ENCODE measurements at places on chromosomes 5 and 9.

DNA sequence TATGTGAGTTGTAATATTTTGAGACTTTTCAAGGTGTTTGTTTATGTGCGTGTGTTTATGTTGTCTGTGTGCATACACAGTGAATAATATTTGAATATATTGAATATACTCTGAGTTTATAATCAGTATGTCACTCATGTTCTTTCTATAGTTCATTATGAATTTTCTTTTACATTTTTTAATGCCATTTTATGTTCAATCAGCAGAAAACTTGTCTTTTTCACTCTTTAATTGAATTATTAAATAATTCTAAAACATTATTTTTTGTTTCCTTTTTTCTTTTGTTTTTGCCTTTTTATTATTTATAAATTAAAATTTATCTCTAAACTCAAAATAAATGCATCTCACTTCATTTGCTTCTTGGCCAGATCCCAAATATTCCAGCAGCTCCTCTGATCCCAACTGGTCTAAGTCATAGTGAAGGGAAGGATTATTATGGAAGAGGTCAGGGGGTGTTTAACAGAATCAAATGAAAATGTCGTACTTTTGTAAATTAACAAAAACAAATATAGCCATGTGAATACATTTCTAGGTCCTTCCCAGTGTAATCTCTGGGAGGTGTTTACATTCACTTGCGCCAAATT, 188.9 kb downstream of the KDM4C start:
- no peak for DNase-seq

DNA sequence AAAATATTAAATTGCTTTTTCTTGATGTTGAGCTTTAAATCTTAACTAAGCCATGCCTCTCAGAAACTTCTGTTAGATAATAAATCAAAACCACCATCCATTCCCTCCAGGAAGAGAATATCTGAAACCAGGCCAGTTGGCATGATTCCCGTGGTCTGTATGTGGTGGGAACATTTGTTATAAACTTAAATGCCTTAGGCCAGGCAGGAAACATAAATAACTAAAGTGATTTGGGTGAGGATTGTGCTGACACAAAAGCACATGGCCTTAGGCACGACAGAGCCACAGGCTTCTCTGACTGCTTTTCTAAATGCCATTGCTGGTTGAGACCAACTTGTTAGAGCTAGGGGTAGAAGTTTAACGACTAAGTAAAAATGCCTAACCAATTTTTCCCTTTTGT, 255.9 kb downstream of the GABRG2 start:
- no peak for DNase-seq

DNA sequence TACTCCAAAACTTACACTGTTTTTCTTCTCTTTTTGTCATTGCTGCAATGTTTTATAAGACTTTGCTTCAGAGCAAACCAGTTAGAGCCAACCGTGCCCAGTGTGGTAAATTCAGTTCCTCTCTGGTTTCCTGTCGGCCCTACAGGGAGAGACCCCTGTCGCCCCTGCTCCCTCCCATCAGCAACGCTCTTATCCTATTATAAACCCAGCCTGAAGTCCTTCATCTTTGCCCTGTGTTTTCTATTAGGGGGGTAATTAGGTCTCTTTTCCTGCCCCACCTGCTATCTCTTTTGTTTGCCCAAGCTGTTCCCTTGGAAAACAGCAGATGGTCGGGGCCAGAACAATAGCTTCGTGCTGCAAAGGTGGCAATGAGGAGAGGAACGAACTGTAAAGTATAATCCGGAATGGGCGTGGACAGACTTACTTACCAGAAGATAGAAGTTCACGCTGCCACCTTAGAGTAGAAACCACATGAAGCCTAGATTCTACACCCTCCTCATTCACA, 21.4 kb upstream of the OTULINL start:
- DNase-seq = no peak

- DNase-seq = no peak
Observed at GRCh38 chr5:157456301-157456700, 3.7 kb upstream of the NIPAL4 start.

- DNase-seq = no peak
Observed at GRCh38 chr5:7179364-7179763, 216.6 kb upstream of the ADCY2 start.

GRCh38 chr5:348726-349125, 27.2 kb downstream of the AHRR start:
- no peak for DNase-seq

DNA sequence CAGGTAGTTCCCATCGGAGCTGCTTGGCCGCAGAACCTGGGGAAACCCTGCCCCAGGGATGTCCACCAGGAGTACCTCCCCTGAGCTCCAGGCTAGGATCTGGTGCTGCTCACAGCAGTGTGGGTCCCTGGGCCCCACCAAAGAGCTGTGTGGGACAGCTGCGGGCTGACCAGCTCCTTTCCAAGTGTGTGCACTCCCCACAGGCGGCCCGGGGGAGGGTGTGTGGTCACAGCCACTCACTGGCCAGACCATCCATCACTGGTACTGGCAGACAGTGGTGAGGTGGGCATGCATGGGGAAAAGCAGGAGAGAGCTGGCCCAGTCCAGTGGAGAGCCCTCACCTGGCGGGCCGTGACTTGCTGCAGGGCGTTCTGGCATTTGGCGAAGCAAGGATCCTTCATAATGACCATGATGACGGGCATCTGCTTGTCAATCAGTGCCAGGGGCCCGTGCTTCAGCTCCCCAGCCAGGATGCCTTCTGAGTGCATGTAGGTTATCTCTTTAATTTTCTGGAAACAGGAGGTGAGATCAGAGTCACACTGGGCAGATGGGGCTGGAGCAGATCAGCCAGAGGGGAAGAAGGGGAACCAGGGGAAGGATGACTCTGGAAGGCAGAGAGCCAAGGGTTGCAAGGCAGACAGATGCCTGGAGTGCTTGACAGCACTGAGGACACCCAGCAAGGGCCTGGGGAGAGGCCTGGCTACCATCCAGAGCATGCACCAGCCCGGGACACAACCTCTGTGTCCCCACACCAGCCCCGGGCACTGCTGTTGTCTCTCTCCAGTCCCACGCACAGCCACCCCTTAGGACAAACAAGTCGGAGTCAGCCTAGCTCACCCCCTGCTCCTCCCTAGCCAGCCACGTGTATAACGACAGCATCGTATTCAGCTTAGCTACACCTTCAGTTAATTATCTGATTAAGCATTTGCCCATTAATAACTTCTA, 12.8 kb upstream of the MAPK9 start:
- DNase-seq = no peak

DNA sequence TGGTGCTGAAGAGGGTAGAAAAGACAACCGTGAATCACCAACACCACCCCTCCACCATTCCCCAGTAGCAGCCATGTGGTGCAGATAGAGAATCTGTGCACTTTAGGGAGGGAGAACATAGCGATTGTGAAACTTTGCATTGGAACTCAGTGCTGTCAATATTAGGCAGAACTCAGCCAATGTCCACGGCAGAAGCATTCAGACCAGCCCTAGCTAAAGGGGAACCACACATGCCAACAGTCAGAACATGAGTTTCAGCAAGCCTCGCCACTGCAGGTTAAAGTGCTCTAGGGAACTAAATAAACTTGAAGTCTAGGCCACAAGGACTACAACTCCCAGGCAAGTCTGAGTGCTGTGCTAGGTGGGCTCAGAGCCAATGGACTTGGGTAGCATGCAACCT, 38.5 kb upstream of the DEPDC1B start:
- DNase-seq = no peak

DNA sequence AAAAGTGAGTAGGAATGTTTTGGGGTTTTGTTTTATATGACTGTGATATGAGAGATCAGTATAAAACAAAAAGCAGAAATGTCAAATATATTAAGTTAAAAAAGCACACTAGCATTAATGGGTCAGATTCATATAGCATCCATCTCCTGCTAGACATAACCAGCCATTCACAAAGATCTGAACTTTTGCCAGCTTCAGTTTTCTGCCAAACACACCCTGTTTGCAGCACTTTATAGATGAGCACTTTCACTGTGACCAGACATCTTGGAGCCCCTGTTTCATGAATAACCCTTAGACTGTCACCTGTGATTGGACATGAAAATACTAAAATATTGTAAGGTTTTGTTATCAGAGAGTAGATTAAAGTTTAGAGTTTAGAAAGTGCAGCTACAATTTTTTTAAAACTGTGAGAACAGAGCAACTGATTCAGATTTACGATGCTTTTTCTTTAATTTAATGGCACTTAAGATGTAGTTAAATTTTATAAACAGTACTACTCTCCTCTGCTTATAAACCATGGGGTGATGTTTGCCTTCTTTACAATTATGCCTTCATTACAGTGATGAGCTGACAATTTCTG, 142.6 kb downstream of the KCTD16 start:
- no peak for DNase-seq

DNA sequence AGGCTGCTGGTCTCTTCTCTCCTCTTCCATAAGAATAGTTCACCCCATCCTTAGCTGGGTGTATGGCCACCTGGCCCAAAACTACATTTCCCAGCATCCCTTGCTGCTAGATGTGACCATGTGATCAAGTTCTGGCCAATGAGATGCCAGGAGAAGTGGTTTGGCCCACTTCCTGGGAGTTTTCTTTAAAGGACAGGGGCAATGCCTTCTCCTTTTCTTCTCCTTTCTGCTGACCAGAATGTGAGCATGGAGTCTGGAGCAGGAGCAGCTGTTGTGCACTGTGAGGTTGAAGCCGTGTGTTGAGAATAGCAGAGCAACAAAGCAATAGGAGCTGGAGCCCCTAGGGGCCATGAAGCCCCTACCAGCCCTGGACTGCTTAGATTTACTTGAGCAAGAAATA, 36.8 kb downstream of the C9orf50 start:
- DNase-seq = peak; percentile 90

- no peak for DNase-seq
Observed at GRCh38 chr5:19923742-19924141, 64.3 kb downstream of the CDH18 start.

DNA sequence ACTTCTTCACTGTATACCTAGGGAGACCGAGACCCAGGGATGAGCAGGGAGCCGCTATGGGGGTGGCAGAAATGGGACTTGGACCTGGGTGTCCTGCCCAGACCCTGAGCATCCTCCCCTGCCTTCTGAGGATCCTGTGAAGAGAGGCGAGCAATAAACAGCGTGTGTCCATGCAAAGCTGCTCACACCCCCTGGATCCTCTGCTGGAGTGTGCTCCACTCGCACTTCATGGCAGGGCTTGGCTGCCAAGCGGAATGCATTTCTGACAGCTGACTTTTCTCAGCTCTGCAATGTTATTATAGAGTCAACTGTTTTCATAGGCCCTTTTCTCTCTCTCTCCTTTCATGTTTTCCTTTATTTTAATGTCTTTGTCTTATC, 31.0 kb upstream of the ALDH1B1 start:
- DNase-seq = no peak

- DNase-seq = no peak
Observed at GRCh38 chr5:21862986-21863385, 990.2 kb downstream of the CDH12 start.

GRCh38 chr5:94928891-94929290, 310.4 kb downstream of the SLF1 start:
- DNase-seq = no peak

DNA sequence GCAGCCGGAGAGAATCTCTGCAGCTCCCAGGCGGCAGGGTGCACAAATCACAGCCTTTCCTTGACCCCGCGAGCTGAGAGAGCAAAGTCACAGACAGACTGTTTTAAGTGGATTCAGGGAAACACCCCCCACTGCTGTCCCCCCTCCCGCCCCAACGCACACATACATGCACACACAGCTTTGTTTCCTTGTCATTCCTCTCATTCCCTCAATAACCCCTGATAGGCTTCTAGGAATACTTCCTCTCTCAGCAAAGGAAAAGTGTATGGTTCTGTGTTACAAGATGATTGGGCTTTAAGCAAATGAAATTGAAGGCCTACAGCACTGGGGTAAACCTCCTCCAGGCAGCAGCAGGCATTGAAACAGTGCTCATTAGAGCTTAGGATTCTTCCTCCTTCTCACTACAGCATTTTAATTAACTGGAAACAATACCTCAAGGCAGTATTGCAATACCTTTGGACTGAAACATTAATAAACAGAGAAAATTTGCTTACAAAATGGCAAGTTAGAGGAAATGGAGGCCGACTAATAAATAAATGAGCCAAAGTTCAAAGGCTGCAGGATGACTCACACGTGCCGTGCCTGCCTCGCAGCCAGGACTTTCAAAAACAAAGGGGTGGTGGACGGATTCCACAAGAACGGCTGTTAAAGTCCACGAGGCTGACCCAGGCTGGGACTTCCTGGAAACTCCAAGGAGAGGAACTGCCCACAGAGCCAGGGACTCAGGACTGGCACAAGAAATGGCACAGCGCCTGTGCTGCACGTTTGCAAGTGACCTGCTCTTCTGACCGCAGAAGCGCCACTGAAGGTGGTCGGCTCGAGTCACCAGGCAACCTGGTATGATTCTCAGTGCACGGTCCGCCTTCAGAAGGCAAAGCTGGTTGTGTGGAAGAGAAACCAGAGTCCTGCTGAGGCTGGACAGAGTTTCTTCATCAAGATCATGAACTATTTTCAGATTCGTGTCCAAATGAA, 236.2 kb downstream of the SYK start:
- DNase-seq = no peak

DNA sequence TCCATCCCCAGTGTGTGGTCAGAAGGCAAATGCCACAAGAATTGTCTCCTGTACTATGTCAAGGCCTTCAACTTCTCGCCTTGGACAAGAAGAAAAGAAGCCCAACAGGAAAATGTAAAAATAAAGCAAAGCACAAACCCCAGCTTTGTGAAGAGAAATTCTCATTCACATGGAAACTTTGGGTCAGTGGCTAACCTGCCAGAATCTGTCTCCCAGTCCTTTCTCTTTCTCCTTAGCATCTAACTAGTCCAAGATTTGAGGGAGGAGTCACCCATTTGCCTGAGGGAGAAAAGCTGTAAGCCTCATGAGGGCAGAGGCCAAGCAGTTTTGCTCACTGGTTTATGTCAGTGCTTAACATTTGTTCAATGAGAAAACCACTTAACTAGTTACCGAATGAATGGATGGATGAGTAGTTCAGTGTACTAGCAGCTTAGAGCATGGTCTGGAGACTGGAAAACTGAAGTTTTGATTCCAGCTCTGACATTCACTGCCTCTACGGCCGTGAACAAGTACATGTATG, 36.0 kb downstream of the ADAM19 start:
- no peak for DNase-seq

- DNase-seq = no peak
Observed at GRCh38 chr9:133681658-133682306, 45.6 kb downstream of the DBH start.
